ENCODE measurements at places on chromosomes 2 and 18.

- H3K27me3 ChIP-seq = no peaks in the 10 kb centered on the region
- no peak overlapping the region for H3K27ac ChIP-seq
- H3K4me1 ChIP-seq = no peaks in the 10 kb centered on the region
- no peaks in the 10 kb centered on the region for H3K36me3 ChIP-seq
- H3K4me3 ChIP-seq = no peak overlapping the region
Measured at GRCh38 chr2:11701206-11701605, 31.2 kb upstream of the NTSR2 start.

DNA sequence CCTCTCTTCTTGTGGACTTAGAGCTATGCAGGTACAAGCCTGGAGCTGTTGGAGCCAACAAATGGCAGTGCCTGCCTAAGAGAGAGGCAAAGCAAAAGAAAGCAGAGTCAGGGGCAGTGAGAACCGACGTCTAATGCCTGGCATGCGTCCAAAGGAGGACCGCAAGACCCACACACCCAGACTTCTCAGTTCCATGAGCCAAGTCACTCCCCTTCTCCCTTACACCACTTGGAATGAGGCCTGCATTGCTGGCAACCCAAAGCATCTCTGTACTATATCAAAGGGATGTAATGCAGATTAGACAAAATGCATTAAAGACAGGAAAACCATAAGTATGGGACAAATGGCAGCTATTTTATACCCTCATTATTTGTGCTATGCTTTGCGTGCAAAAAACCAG is 49.9 kb upstream of the RNU4ATAC start:
- no peak overlapping the region for H3K27ac ChIP-seq
- H3K27me3 ChIP-seq = no peaks in the 10 kb centered on the region
- no peak for DNase-seq
- H3K4me3 ChIP-seq = no peak overlapping the region
- H3K4me1 ChIP-seq = no peaks in the 10 kb centered on the region

DNA sequence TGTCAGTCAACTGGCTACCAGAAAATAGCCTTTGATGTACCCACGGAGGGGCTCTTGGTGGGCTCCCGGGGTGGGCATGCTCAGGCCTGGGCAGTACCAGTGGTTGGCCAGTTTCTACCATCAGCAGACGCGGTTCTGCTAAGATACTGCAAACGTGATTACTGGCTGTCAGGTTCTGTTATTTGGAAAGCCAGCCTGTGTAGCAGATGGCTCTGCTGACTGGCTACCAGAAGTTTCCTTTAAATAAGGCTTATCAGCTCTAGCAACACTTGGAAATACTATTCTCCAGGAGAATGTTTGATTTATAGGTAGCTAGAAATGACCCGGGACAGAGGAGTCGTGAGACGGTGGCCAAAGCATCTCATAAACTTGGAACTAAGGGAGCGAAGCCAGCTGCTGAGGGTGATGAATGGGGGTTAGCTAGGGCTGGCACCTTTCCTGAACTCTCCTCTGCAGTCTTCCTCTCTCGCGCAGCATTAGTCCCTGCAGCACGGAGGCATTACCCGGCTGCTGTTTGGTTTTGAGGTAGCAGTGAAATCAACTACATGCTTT is 171.9 kb downstream of the AGAP1 start:
- H3K4me1 ChIP-seq = peaks cover 13% of the 10 kb centered on the region
- no peaks in the 10 kb centered on the region for H3K36me3 ChIP-seq
- H3K4me3 ChIP-seq = no peak overlapping the region
- H3K27ac ChIP-seq = no peak overlapping the region

DNA sequence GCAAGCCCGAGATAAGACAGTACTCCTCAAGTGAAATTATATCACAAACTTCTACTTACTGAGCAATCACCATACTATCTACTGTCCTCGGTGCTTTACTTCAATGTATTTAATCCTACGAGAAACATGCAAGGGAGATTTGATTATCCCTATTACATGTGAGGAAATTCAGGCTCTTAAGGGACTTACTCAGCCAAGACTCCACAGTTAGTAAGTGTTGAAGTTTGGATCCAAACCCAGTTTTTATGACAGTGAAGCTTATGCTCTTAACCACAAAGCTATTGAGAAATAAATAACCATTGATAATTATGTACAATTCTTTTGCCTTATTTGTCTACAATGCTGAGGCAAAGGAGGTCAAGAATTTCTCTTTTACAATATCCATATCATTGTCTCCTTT is 672.9 kb upstream of the ACVR2A start:
- H3K27ac ChIP-seq = no peak overlapping the region
- 0 out of 2 replicates have a peak, but pooled peaks cover 2% of the 10 kb centered on the region for H3K4me1 ChIP-seq
- DNase-seq = no peak

- no peaks in the 10 kb centered on the region for H3K36me3 ChIP-seq
- no peaks in the 10 kb centered on the region for H3K4me1 ChIP-seq
- DNase-seq = no peak
- H3K27me3 ChIP-seq = no peaks in the 10 kb centered on the region
- H3K27ac ChIP-seq = no peak overlapping the region
Measured at GRCh38 chr2:113068706-113069485, 1.1 kb downstream of the IL1F10 start.

GRCh38 chr2:129673847-129674711 is 305.4 kb upstream of the RAB6C start:
- H3K27ac ChIP-seq = no peak overlapping the region
- no peaks in the 10 kb centered on the region for H3K4me1 ChIP-seq
- no peak overlapping the region for H3K4me3 ChIP-seq
- DNase-seq = no peak

DNA sequence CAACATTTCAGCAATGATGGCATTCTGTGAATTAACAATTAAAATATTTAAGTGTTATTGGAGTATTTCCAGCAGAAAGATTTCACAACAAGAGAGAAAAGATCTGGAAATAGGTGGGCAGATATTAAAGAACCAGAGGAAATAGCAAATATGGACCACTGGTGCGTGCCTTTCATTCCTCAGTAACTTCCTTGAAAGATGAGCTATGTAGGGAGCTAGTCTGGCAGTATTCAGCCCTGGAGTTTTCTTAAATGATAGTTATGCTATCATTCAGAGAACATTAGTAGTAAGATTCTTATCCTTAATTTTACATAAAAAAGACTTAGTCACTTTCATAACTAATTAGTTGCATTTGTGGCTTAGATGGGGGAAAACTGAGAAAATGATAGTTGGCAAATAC is 41.5 kb downstream of the TANC1 start:
- no peak overlapping the region for H3K27ac ChIP-seq
- peaks cover 3% of the 10 kb centered on the region for H3K4me1 ChIP-seq
- no peak for DNase-seq
- H3K4me3 ChIP-seq = no peak overlapping the region

DNA sequence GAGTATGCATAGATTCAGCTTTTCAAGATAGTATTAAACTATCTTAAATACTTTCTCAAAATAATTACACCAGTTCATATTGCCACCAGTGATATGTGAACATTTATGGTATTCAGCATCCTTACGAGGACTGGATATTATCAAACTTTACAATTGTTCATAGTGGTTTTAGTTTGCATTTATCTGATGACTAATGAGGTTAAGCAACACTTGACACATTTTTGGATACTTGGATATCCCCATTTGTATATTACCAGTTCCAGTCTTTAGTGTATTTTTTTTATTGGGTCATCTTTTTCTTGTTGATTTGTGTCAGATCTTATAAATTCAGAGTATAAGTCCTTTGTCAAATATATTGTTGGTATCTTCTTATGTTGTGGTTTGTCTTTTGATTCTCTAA is 128.4 kb downstream of the ASXL3 start:
- no peaks in the 10 kb centered on the region for H3K4me1 ChIP-seq
- H3K27ac ChIP-seq = no peak overlapping the region
- no peak overlapping the region for H3K4me3 ChIP-seq
- no peak for DNase-seq

DNA sequence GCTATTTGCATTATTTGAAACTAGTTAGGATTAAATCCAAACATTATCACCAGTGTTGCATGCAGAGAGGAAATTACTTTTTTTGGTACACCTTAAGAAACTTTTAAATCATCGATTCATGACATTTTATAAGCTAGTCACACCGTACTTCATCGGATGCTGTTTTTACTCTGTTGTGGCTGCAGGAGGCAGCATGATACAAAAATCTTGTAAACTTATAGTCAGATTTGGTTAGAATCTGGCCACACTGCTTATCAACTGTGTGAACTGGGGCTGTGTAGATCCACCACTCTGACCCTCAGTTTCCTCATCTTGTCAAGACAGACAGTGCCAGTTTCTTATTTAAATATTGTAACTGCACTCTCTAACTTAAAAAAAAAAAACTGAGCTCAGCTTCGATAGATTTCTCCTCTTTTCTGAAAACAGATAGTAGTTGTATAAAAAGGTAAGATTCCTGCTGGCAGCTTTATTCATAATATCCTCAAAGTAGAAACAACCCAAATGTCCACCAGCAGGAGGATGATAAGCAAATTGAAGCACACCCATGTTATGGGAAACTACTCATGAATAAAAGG is 77.8 kb downstream of the RAPGEF4 start:
- no peak overlapping the region for H3K4me3 ChIP-seq
- H3K4me1 ChIP-seq = no peaks in the 10 kb centered on the region
- no peak overlapping the region for H3K27ac ChIP-seq
- DNase-seq = no peak
- no peaks in the 10 kb centered on the region for H3K27me3 ChIP-seq
- no peaks in the 10 kb centered on the region for H3K36me3 ChIP-seq

DNA sequence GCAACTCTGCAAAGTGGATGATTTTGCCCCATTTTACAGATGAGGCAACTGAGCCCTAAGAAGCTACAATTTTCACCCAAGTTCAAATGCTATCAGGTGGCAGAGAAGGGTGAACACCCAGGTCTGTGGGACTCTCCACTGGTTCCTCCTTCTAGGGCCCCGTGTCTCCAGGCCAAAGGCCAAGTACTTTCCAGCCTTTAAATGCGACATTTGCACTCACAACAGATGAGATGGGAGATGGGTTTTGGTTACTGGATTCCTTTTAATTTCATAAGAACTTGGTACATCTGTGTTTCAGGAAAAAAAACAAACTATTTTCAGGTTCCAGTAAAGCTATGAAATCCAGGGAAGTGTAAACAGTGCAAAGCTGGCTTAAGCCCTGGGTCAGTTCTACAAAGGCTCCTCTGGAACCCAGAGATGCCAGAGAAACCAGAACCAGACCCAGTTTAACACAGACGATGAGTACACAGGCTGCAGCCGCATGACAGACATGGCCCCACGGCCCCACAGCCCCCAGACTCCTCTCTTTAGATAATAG is 361.7 kb downstream of the ANAPC1 start:
- DNase-seq = no peak
- no peak overlapping the region for H3K27ac ChIP-seq
- H3K4me3 ChIP-seq = no peak overlapping the region
- H3K36me3 ChIP-seq = no peaks in the 10 kb centered on the region
- H3K27me3 ChIP-seq = no peaks in the 10 kb centered on the region

- no peak overlapping the region for H3K4me3 ChIP-seq
- H3K36me3 ChIP-seq = no peaks in the 10 kb centered on the region
- no peaks in the 10 kb centered on the region for H3K4me1 ChIP-seq
- DNase-seq = no peak
Measured at GRCh38 chr2:16971722-16972234, 306.1 kb upstream of the CYRIA start.

DNA sequence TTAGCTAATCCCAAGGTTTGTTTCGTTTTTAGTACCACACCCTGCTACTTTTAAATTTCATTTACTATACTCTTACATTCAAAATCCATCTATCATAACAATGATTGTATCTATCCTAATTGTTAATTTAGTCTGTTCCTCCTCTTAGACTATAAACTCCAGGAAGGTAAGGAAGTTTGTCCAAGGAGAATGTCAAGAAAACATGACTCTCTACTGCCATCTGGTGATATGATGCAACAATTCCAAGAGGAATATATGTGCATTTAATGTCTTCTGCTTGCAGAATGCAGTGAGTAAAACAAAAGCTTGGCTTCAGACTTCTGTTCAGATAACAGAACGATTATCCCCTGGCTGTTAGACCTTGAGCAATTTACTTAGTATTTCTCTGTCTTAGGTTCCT is 1267.1 kb downstream of the LRP1B start:
- no peaks in the 10 kb centered on the region for H3K36me3 ChIP-seq
- H3K27me3 ChIP-seq = no peaks in the 10 kb centered on the region
- DNase-seq = no peak
- no peak overlapping the region for H3K4me3 ChIP-seq
- H3K27ac ChIP-seq = no peak overlapping the region

GRCh38 chr2:209556354-209556961 is 132.6 kb downstream of the MAP2 start:
- H3K27me3 ChIP-seq = no peaks in the 10 kb centered on the region
- H3K27ac ChIP-seq = no peak overlapping the region
- no peaks in the 10 kb centered on the region for H3K36me3 ChIP-seq
- H3K4me1 ChIP-seq = no peaks in the 10 kb centered on the region

GRCh38 chr2:44801289-44801840 is 140.1 kb upstream of the SIX3 start:
- peak; percentile 77 for DNase-seq
- peaks cover 33% of the 10 kb centered on the region for H3K4me1 ChIP-seq
- peak overlapping the region; percentile 33 for H3K4me3 ChIP-seq
- no peaks in the 10 kb centered on the region for H3K27me3 ChIP-seq
- peak overlapping the region; percentile 68 for H3K27ac ChIP-seq

DNA sequence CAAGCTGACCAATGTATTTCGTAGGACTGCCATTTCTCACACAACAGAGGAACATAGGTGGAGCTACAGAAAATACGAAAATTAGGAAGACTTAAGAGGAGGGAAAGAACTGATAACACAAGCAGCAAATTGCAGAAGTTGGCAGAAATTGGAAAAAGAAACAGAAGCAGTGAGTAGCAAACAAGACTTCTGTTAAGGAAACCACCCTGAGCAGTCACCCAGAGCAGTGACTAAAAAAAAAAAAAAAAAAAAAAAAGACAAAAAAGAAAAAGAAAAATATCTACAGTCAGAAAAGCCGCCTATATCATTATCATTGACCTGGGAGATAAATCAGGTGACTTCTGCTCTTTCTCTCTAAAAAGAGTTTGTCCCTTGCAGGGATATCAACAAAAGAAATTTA is 21.4 kb downstream of the STK17B start:
- no peak overlapping the region for H3K4me3 ChIP-seq
- peaks cover 12% of the 10 kb centered on the region for H3K36me3 ChIP-seq
- no peak for DNase-seq
- no peaks in the 10 kb centered on the region for H3K27me3 ChIP-seq
- H3K27ac ChIP-seq = no peak overlapping the region

GRCh38 chr2:180247658-180248057 is 240.6 kb upstream of the CWC22 start:
- H3K4me1 ChIP-seq = no peaks in the 10 kb centered on the region
- no peaks in the 10 kb centered on the region for H3K36me3 ChIP-seq
- H3K27ac ChIP-seq = no peak overlapping the region

- no peaks in the 10 kb centered on the region for H3K27me3 ChIP-seq
- H3K36me3 ChIP-seq = no peaks in the 10 kb centered on the region
- H3K4me3 ChIP-seq = no peak overlapping the region
- H3K27ac ChIP-seq = no peak overlapping the region
Measured at GRCh38 chr18:70260683-70261082, 28.2 kb upstream of the SOCS6 start.

GRCh38 chr2:10432311-10433181 is 15.6 kb downstream of the ODC1 start:
- H3K4me3 ChIP-seq = peak overlapping the region; percentile 42
- no peaks in the 10 kb centered on the region for H3K36me3 ChIP-seq
- no peaks in the 10 kb centered on the region for H3K27me3 ChIP-seq
- DNase-seq = peak; percentile 77
- H3K4me1 ChIP-seq = peaks cover 3% of the 10 kb centered on the region

- DNase-seq = no peak
- H3K27me3 ChIP-seq = peaks cover 17% of the 10 kb centered on the region
- H3K4me3 ChIP-seq = peak overlapping the region; percentile 57
Measured at GRCh38 chr2:111118481-111118980, 2.2 kb upstream of the BCL2L11 start.

GRCh38 chr18:13643261-13643751 is 83.1 kb downstream of the FAM210A start:
- peaks cover 3% of the 10 kb centered on the region for H3K27me3 ChIP-seq
- H3K4me1 ChIP-seq = no peaks in the 10 kb centered on the region
- H3K27ac ChIP-seq = no peak overlapping the region
- no peak for DNase-seq
- no peak overlapping the region for H3K4me3 ChIP-seq

Measured in H1 (cell line).